ENCODE measurements at places on chromosomes 6 and 20.
A peak's percentile ranks its signal among the peaks of the same experiment; 100 is the strongest.

- DNase-seq, result no peak
Observed at GRCh38 chr20:36835025-36835424, 40.9 kb upstream of the TLDC2 start.

DNA sequence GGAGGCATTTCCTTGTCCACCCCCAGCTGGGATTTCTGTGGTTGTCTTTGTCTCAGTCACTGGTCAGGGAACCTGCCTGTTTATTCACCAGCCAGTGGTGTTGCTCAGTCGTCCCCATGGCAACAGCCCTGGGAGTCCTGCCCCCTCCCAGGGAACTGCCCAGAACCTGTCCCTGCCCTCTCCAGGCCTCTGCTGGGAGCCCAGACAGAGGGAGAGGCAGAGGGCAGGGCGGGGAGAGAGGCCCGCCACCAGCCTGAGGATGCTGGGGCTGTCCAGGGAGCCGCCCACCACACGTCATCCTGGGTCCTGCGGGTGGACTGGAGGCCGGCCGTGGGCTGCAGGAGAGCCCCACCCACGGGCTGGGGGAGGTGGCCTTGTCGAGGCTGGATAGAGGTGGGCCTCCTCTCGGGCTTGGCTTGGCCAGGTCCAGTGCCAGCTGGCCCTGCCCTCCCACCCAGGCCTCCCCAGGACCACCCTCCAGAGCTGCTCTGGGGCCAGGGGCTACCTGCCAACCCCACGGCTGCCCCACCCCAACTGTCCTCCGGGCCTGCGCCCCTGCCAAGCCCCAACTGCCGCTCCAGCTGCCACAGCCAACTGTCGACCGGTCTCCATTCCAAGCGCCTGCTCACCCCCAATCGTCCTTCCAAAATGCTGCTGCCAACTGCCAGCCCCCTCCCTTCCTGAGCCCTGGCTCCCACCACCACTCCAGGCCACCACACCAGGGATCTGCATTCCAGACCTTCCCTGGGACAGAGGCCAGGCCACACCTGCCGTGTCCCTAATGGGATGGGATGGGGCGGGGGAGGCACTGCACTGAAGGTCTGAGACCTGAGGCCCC is 4.2 kb upstream of the ZBTB46 start:
- no peak for DNase-seq

DNA sequence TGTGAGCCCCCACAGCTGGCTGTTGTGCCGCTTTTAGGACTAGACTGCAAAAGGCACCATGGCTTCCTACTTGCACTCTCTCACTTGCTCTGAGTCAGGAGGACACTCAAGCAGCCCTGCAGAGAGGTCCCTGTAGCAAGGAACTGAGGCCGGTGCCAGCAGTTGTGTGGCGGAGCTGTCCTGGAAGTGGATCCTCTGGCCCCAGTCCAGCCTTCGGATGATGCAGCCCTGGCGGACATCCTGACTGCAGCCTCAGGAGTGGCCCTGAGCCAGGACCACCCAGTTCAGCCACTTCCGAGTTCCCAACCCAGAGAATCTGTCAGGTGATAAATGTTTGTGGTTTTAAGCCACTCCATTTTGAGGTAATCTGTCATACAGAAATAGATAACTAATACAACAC is 17.5 kb downstream of the CTCFL start:
- no peak for DNase-seq

DNA sequence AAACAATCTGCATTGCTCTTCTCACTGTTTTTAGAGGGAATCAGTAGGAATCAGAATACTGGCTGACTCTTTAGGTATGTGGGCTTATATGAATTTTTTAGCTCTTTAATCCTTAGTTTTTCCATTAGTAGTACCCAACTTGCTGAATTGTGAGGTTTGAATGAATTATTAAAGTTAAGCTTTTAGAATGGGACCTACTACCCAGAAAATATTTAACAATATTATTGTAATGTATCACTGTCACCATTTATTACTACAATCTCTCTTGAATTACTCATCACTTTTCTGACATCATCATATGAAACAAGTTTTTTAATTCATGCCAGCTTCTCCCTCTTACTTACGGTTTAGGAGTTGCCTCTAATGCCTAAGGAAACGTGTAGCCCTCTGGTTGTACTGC is 212.7 kb downstream of the BCKDHB start:
- no peak for DNase-seq

GRCh38 chr6:15888798-15889772 is 226.3 kb upstream of the DTNBP1 start:
- no peak for DNase-seq

DNA sequence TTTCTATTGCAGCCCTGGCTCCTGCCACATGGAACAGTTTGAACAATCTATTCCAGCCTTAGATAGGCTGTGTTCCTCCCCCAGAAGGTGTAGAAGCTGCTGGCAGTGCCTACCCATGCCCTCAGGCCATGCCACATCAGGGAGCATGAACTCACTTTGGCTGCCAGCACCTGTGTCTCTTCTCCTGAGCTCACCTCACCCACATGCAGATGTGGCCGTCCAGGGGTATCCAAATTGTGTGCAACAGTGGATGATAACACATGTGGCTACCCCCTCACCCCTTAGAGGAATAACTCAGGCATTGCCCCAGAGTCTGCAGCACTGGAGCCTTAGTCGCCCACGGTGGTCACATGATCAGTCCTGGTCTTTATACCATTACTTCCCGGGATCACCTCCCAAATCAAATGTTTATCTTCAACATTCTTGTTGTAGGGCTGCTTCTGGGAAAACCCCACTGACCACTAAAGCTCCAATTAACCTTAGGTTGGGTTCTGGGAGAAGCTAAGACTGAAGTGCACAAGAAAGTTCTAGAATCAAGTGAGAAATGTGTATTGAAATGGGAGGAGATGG is 110.4 kb downstream of the BANF2 start:
- no peak for DNase-seq

GRCh38 chr6:106122306-106122918 is 36.3 kb downstream of the PRDM1 start:
- DNase-seq, result no peak

GRCh38 chr6:16711546-16712254 is 49.6 kb downstream of the ATXN1 start:
- no peak for DNase-seq

- no peak for DNase-seq
Observed at GRCh38 chr6:235763-236360, 56.4 kb upstream of the DUSP22 start.

- peak; percentile 93 for DNase-seq
Observed at GRCh38 chr6:130365166-130366106, at the start of gene TMEM200A. TSS of gene TMEM200A (plus strand) at chr6:130366017. CDS start at chr6:130440423, 74,406 bp downstream.

DNA sequence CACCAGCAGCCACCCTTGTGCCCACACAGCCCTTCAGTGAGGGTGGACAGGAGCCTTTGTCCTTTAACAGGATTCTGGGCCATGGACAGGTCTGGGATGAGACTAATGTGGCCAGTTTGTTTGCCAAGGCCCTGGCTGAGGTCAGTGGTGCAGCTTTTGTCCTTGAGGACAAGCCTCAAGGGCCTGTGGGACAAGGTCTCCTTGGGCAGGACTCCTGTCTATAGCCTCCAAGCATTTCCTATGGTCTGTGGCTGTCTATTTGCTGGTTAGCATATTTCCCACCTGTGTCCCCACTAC is 44.1 kb downstream of the SUN5 start:
- peak; percentile 14 for DNase-seq

GRCh38 chr6:118179048-118179447 is 272.0 kb downstream of the SLC35F1 start:
- DNase-seq, result no peak

GRCh38 chr6:93423542-93423941 is 4.2 kb upstream of the EPHA7 start:
- peak; percentile 33 for DNase-seq

DNA sequence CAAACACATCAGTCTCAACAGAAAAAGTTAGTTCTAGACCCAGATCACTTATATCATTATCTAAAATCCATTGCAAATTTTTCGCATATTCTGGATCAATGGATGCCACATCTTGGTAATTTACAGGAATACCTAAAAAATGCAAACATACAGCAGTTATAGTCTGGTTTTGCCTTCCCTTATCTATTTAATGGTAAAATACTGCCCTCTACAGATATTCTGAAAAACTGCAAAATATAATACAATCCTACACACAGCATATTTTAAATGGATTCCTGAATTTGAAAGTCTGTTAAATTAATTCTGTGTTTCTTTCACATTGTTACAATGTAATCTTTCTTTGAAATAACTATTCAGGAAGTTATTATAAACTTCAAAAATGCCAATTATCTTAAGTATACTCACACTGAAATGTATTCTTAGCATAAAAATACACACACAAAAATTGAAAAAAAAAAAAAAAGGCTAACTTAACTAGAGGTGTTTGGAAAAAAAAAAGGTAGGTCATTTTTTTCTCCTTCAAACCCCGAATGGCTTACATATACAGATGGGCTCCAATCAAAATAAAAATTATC is 88.4 kb downstream of the HACE1 start:
- peak; percentile 18 for DNase-seq

DNA sequence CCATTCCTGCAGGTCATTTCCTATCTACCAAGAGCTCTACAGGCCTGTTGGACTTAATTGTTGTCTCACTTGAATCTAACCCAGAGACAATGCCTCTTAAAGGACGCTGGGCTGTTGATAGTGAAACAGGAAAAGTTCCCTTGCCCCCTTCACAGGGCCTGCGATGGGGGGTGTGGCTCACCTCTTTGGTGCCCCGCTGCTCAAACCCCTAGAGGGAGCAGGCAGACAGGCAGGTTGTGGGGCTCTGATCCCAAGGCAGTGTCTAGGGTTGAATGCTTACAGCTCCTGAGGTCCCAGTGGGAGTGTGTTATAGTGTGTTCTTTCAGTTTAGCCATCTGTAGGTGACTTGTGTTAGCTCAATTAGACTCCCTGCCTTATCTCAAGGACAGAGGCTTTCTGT is 68.0 kb downstream of the OTOR start:
- no peak for DNase-seq

GRCh38 chr20:3560162-3560561 is 89.3 kb downstream of the ATRN start:
- DNase-seq, result no peak

- no peak for DNase-seq
Observed at GRCh38 chr6:3324262-3324942, 65.7 kb downstream of the PSMG4 start.

DNA sequence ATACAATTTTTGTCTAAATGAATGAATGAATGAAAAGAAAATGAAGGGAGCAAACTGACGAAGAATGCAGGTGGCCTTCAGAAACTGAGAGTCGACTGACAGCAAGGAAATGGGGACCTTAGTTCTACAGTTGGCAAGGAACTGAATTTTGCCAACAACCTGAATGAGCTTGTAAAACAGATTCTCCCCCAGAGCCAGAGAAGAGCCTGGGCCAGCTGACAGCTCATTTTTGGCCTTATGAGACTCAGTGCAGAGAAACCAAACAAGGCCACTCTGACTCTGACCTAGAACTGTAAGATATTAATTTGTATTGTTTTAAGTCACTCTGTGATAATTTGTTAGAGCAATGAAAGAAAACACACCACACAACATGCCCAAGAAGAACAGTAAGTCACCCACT is 21.8 kb downstream of the MAN1A1 start:
- no peak for DNase-seq

DNA sequence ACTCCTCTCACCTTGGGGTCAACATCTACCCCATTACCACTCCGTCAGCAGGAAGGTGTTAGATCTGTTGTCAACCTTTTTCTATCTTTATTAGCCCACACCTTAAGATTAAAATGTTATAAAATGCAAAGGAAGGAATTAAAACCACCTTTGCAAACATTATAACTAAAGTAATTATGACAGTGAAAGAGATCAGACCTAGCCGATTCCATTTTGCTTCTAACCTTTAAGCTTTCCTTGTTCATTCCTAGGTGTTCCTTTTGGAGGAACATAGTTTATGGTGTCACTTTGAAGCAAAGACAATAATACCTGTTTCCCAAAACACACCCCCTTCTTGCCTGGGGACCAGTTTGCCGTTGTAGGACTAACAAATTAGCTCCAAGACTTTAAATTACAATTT is 1223.0 kb upstream of the ADGRB3 start:
- DNase-seq, result no peak

DNA sequence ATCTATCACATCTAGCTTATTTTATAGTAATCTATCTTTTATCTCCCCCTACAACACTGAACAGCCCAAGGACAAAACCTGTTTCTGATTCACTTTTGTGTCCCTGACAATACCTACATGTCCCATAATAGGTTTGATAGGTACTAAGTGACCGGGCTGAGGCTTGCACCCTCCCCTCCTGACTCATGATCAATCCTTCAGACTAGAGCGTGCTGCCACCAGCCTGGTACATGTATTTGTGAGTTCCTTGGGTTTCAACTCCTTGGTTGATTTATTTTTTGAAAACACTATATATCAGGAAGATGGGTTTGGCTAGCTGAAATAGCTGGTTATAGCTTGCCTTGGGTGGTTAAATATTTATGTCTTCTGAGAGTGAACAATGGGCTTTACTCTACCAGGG is 41.6 kb upstream of the RAB23 start:
- DNase-seq, result no peak

- peak; percentile 34 for DNase-seq
Observed at GRCh38 chr6:121305957-121306607, 28.2 kb downstream of the TBC1D32 start.

DNA sequence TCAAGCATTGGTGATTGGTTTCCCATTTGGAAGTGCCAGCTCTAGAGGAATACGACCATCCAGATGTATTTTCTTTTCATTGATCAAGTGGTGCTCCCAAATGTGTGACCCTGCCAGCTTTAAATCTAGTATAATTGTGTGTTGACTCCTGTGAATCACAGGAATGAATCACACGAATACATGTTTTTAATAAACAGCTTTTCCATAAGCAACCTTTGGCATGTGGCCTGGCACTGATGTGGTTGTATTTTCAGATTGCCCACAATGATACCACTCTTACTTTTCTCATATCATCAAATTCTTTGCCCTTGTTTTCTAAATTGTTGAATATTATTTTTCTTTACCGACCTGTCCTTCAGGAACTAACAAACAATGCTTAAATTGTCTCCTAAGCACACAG is 367 bp downstream of the GSTA3 start:
- DNase-seq, result no peak

DNA sequence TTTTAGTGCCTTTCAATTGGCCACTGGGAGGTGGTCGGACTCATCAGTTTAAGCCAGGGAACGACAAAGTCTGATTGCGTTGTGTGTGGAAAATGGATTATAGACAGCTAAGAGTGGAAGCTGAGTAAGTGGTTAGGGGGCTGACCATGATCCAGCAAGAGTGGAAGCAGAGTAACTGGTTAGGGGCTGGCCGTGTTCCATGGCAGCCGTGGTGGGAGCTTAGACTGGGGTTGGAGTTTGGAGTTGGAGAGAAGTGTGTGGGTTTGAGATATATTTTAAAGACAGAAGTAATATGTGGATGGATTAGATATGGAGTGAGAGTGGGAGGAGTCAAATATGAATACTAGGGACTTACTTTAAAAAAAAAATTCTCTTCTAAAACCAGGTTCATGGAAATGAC is 41.7 kb downstream of the LRRN4 start:
- DNase-seq, result no peak

GRCh38 chr20:2757001-2757400 is 43.4 kb downstream of the CPXM1 start:
- peak; percentile 21 for DNase-seq
